ENCODE measurements at places on chromosomes 6 and 20.
A peak's percentile ranks its signal among the peaks of the same experiment; 100 is the strongest.

DNA sequence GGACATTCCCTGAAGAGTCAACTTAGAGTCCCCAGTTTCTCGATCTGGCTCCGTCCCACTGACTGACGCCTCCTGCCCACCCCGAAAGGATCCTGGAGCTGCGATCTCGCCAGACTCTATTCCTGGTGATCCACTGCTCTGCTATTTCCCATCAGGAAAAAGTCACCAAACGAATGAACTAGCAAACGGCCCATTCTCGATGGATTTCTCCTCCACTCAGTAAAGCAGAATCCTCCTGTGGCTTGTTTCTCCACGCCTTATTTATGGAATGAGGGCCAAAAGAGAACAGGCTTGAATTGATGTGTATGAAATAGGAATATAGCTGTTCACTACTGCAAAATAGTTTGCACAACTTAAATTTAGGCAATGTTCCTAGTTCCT is 5.4 kb downstream of the NKX2-4 start:
- no peak for DNase-seq

DNA sequence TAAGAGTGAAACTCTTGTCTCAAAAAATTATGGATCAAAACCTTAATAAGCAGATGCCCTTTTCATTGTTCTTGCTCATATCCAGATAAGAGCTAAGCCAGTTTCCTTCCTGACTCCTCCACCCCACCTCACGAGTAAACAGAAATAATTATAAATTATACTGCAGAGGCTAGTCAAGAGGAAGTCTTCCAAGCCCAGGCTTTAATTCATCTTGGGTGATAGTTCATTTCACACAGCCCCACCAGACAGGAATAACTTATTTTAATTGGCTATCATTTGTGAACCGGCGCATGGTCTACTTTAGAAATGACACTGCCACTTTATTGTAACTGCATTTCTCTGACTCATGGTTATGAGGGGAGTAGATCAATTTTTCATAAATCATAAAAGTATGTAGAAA is 102.0 kb downstream of the BTBD3 start:
- no peak for DNase-seq

- DNase-seq: no peak
Measured at GRCh38 chr6:70790483-70791224, 123.0 kb downstream of the SMAP1 start.

DNA sequence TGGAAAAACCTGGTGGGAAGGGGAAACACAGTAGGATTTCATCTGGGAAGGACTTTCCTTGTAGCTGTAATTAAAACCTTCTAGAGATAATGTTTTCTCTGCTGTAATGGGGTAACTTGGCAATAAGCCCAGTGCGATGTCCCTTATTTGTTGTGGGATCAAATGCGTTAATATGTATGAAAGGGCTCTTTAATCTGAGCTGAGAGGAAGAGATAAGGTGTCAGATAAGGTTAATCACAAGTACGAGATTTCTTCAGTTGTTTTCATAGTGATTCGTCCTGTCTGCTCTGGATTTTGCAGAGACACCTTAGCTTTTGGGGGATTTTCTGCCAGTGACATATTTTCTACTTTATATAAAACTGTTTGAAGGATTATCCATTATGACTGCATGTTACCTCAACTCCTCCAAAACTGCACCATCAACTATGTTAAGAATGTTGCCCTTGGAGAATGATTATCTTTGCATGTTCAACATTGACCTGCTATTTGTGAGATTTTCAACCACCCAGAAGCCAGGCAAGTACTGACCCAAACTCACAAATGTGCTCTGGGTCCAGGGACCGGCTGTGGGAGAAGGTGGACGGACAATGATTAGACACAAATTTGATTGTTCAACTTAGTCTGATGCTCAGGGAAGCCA is 21.2 kb upstream of the ELOVL5 start:
- no peak for DNase-seq

- DNase-seq: peak; percentile 81
Measured at GRCh38 chr20:62503401-62504178, 27.8 kb upstream of the GATA5 start.

- no peak for DNase-seq
Measured at GRCh38 chr6:124962639-124963415, 590 bp downstream of the RNF217 start.

DNA sequence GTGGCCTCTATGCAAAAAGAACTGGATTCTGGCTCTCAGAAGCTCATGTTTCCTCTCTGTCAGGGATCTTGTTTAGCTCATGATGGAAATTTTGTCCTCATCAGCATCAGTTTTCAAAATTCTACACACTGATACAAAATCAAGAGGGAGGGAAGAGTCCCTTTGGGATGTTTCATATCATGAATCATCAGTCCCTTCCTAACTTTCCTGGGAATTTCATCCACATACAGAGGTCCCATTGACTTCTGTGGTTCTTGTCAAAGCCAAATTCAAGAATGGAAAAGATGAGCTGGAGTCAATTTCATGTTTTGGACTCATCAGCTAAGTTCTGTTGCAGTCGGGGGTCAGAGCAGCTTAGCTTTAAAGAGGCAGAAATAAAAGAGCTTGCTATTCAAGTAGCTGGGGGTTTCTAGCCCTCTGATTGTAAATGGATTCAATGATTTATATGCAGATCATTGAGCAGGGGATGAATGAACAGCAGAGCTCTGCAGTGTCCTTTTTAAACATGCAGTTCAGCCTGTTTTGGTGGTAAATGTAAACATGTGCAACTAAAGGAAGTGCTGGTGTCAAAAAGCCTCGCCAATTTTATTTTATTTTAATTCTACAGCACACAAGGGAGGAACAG is 21.3 kb upstream of the TMEM14A start:
- DNase-seq: no peak

GRCh38 chr20:38243709-38244020 is 16.9 kb downstream of the KIAA1755 start:
- DNase-seq: no peak

DNA sequence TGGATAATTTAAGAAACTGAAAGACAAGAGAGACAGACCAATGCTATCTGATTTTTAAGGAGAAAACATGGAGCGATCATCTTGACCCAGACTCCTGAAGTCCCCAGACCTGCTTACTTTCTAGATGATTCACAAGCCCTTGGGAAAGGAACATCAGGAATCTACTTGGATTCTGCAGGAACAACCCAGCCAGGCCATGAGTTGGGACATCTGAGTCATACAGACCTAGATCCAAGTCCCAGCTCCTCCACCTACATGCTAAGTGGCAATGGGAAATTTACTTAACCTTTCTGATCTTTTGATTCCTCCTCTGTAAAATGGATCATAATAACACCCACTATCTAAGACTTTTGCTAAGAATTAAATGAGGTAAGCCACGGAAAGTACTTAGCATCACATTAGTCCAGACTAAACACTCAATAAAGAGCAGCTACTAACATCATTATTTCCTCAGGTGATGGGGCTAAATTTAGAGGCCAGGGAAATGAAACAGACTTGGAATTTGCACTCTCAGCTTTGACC is 61.0 kb upstream of the MAFB start:
- DNase-seq: no peak

DNA sequence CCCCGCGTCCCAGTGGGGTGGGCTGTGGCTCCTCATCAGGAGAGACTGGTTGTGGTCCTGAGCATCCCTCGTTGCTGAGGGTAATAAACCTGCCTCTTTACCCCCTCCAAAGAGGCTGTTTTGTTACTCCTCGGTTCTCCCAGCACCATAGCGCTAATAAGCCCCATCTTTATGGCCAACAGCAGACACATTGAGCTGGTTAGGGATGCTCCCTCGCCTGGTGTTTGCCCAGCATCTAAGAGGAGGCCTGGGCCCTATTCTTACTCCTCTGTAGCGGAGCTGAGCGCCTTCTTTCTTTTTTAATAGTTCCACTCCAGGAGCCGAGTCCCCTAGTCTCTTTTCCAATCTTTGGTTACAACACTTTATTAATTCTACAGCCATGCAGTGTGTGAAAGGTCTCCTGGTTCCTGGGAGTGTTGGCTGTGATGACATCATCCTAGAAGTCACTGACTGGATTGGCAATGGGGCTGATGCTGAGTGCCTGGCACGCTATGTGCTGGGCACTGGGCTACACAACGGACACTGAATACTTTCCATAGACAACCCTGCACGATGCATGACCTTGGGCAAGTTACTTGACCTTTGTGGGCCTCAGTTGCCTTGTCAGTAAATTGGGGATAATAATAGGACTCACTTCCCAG is 50.6 kb upstream of the CCDC167 start:
- no peak for DNase-seq

GRCh38 chr6:100553243-100553642 is 88.5 kb upstream of the SIM1 start:
- DNase-seq: no peak

DNA sequence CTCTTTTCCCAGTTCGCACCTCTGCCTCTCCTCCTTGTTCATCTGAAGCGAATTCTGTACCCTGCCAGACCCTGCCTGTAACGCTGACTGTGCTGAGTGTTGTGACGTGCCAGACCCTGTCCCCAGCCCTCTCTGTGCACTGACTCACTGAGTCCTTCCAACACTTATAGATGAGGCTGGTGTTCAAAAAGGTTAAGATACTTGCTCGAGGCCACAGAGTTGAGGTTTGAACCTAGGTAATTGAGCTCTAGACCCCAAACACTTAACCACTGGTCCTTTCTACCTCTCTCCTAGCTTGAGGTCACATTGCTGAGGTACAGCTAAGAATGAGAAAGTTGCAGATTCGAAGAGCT is 45.7 kb upstream of the NEDD9 start:
- DNase-seq: no peak

DNA sequence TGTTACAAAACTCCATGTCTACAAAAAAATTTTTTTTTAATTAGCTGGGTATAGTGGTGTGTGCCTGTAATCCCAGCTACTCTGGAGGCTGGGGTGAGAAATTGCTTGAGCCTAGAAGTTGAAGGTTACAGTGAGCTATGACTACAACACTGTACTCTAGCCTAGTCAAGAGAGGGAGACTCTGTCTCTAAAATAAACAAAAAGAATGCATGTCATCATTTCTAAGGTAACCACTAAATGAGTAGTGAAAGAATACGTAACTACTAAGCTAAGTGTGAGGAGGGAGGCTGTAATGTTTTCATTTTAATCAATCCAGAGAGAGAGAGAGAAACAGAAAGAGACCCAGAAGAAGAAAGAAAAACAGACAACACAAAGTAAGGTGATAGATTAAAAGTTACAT is 9.9 kb downstream of the SYCP2 start:
- DNase-seq: no peak

DNA sequence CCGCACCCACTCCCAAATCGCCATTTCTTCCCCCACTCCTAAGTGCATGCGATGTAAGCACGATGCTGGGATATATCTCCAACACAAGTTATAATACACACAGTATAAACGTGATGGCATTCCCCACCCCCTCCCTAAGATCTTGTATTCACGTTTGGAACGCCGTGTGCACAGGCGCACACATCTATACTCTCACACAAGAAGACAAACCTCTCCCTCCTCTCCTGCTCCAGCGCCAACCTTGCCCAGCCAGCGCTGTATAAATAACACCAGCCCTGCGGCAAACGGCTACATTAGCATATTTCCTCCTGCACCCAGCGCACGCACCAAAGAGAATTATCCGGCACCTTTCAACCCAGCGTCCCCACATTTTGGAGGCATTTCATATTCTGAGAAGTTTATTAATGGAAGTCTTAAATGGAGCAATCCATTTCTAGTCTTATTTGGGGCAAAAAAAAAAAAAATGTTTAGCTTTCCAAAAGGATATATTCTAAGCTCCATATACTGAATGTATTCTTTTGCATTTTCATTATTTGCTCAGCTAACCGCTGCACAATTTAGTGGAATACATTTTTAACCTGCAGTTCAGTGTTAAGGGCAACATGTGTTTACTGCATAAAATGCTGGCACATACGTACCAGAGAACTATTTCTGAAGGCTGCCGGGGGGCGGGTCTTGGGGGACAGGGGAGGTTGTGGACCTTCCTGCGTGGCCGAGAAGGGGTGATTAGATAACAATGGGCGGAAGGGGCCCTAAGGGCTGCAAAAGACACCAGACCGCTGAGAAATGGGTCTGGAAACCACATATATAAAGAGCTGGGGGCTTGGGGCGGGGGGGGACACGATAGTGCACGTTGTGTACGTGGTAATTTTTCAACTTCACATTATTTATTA is 1.1 kb upstream of the SLC22A23 start:
- peak; percentile 62 for DNase-seq

GRCh38 chr20:17369506-17369905 is 142.7 kb downstream of the PCSK2 start:
- no peak for DNase-seq

- DNase-seq: no peak
Measured at GRCh38 chr6:149563928-149564325, 2.2 kb upstream of the GINM1 start.

GRCh38 chr20:10288954-10289646 is 70.5 kb downstream of the SNAP25 start:
- no peak for DNase-seq

Data from CMK (cell line).